ENCODE measurements at places on chromosomes 4 and X.
A peak's percentile ranks its signal among the peaks of the same experiment; 100 is the strongest.

DNA sequence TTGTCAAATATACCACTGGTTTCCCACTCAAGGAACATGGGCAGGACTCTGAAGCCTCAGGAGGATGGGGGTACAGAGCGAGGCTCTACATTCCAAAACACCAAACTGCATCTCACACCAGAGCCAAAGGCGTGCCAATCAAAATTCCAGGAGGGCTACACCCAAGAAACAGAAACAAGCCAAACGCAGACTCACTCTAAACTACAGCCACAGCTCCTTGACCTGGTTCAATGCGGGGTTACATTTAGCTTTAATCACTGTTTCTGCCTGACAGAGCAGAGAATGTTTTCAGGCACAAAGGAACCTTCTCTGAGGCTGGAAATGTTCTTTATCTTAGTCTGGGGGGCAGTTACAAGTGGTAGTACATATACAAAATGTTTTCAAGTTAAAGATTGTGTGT is 2121.5 kb upstream of the AGA start:
- no peak for DNase-seq

- no peak for DNase-seq
Measured at GRCh38 chrX:40952855-40953254, 132.4 kb upstream of the USP9X start.

- DNase-seq, result no peak
Measured at GRCh38 chr4:77367638-77368037, 210.6 kb downstream of the CCNG2 start.

GRCh38 chr4:97072666-97073065 is 1070.6 kb downstream of the STPG2 start:
- DNase-seq, result no peak

DNA sequence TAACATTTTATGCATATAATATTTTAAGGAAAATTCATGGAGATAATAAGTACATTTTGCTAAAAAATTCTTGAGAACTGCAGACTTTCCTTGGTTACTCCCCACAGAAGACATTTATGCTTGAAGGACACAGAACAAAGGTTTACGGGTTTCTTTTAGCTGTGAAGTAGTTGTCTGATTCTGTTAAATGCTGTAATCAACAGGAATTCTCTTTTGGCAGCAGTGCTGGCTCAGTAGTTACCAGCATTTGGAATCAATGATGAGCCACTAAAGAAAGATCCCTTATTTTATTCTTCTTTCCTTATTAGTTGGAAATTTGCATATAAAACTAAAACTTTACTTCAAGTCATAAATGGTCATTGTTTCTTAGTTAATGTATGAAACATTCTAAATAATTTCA is 199.3 kb upstream of the FAT4 start:
- DNase-seq, result no peak

GRCh38 chr4:10180927-10181744 is 64.5 kb upstream of the WDR1 start:
- peak; percentile 98 for DNase-seq

GRCh38 chrX:14015294-14015693 is 14.4 kb downstream of the GEMIN8 start:
- DNase-seq, result no peak

- no peak for DNase-seq
Measured at GRCh38 chr4:5631352-5632065, 76.8 kb downstream of the EVC2 start.

DNA sequence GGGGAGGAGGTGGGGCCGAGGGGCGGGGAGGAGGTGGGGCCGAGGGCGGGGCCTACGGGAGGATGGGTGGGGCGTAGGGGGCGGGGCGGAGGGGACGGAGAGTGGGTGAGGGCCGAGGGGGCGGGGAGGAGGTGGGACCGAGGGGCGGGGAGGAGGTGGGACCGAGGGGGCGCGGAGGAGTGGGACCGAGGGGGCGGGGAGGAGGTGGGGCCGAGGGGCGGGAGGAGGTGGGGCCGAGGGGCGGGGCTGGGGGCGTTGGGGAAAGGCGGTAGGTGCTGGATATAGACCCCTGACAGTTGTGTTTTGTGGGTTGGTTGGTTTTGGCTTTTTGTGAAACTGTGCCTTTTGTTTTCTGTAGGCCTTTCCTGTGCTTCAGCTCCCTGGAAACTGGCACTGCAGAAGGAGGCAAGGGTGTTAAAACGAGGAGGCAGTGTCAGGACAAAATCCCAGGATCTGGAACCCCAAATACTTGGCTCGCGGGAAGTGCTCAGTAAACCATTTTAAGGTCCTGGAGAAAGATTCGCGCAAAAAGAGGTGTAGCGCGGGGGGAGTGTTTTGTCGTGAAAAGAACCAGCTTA is 580 bp upstream of the MMGT1 start:
- no peak for DNase-seq

- no peak for DNase-seq
Measured at GRCh38 chr4:186932196-186932595, 208.5 kb upstream of the FAT1 start.

DNA sequence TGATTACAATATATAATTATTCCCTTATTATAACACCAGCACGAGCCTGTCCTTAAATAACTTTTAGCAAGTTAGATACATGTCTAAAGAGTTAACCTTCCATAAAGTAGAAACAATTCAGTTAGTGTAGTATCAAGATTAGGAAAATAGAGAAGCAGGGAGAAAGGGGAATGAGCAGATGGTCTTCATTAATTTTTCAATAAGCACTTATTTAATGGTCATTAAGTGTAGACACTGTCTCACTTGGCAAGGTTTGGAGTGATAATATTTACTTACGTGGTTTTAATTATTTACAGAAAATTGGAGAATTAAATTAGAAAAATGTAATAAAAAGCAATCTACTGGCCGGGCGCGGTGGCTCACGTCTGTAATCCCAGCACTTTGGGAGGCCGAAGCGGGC is 99.7 kb downstream of the PDS5A start:
- DNase-seq, result no peak

GRCh38 chr4:90582087-90582486 is 454.9 kb downstream of the CCSER1 start:
- no peak for DNase-seq

DNA sequence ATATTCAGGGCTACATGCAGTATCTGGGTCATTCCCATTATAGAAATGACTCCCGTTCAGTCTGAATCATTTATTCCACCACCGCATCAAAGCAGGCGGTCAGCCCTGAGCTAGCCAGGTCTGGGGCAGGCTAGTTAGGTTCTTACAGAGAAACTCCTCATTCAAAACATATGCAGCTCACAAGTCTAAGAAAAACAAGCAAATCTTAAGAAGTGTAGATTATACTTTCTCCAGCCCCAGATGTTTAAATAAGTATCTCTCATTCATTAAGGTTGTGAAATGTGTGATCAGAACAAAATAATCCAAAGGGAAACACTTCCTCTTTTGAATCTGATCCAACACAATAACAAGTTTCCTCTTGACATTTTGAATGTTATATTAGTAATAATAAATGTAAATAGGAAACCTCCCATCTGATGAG is 441.9 kb downstream of the INPP4B start:
- DNase-seq, result peak; percentile 55

GRCh38 chr4:2489841-2490552 is 21.1 kb downstream of the RNF4 start:
- DNase-seq, result no peak

DNA sequence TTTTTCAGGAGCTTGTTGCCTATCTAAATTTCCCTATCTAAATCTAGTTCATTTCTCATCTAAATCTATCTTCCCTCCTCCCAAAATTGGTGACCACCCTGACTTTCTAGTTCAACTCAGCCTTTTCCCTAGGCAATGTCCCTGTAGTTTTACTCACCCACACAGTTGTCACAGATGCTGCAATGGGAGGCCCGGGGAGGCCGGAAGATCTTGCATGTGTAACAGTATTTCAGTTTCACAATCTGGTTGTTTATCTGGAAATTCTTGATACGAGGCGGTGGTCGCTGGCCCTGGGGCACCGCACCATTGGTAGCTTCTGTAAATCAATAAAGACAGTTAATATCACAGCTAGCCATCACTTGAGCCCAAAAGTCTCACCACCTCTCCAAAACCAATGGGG is 20.2 kb downstream of the ZDHHC9 start:
- peak; percentile 1 for DNase-seq

GRCh38 chrX:119062750-119063374 is 9.9 kb upstream of the CT47C1 start:
- DNase-seq, result no peak

- DNase-seq, result no peak
Measured at GRCh38 chr4:1975391-1975801, 33.4 kb downstream of the NELFA start.

DNA sequence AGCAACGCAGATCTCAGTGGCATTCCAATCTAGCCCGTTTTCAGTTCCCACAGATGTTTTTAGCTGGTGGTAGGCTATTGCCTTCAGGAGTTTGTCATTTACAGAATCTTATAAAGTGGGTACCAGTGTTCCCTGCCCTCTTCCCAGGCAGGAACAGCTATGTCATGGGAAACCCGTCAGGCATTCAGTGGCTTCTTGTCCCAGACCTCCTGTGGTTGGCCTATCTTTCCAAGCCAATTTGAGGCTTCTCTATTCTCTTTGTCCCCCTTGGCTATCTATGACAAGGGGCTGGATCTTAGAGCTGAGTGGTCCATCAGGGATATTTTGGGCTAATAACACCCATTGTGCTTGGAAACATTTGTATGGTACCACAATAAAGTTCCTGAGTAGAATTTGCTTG is 33.6 kb upstream of the RPL34 start:
- DNase-seq, result no peak

GRCh38 chr4:39233783-39234182 is 51.5 kb downstream of the WDR19 start:
- no peak for DNase-seq

DNA sequence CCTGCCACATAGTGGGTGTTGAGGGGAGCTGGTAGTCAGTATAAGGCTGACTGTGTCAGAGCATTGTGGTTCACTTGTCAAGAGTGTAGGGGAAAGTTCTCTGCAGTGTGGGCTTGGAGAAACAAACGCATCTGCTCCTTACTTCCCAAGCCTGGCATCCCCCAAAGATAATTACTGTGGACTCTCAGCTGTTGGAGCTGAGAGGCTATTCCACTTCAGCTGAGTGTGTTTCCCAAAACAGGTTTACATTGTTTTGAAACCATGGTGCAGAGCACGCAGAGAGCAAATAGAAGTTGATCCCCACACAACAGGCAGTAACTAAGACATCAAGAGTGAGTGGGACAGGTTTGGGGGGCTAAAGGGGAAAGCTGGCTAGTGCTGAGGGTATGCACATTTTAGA is 181.0 kb upstream of the EOLA2 start:
- DNase-seq, result no peak

- DNase-seq, result no peak
Measured at GRCh38 chr4:150005537-150005936, 72.7 kb upstream of the DCLK2 start.

Data from GF-D8 (cell line).